ENCODE measurements at places on chromosomes 4 and X.
A peak's percentile ranks its signal among the peaks of the same experiment; 100 is the strongest.

GRCh38 chr4:97013711-97014110 lies 1129.6 kb downstream of the STPG2 start:
- no peak for DNase-seq

DNA sequence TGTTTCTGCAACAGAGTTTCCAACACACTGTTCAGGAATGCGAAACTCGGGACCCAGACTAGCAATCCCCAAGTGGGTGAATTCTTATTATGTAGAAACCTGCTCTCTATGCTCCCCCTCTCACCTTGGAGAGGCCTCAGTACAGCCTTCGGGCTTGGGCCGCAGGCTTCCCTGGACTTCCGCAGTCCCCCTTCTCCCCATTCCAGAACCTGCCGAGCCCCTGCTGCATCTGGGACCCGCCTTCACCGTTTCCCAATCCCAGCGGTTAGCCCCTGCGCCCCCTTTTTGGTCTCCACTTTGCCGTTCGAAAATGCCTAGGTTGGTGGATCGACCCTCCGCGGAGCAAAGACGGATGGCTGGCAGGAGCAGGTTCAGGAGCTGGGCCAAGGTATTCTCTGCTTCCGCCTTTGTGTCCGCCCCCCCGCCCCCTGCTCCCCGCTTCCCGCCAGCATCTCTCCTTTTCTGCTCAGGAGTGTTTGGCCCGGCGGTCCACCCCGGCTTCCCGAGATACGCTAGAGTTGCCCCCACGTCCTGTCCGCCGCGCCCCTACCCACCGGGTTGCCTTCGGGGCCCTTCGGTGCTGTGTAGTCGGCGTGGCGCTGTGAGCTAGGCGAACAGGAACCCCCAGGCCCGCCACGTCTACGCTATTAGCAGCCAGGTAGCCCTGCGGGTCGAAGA lies 11.5 kb downstream of the HAND2 start:
- DNase-seq, result no peak

- peak; percentile 57 for DNase-seq
Measured at GRCh38 chr4:55445921-55446577, 50.3 kb downstream of the TMEM165 start.

DNA sequence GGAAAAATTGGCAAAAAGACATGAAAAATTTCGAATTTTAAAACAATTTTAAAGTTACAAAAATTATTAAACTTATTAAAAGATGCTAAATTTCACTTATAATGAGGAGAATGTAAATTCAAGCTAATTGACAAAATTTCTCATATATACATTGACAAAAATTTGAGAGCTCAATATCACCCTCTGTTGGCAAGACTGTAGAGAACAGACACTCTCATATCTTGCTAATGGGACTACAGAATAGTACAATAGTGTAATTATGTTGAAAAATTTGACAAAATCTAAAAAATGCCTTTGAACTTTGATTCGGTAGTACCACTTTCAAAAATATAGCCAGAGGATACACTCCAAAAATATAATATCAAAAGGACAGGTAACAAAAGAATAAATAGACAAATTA lies 29.8 kb downstream of the DCAF8L2 start:
- peak; percentile 9 for DNase-seq

GRCh38 chrX:133437356-133437755 lies 22.1 kb upstream of the GPC4 start:
- no peak for DNase-seq

- DNase-seq, result no peak
Measured at GRCh38 chr4:85676050-85676425, 201.1 kb downstream of the ARHGAP24 start.

DNA sequence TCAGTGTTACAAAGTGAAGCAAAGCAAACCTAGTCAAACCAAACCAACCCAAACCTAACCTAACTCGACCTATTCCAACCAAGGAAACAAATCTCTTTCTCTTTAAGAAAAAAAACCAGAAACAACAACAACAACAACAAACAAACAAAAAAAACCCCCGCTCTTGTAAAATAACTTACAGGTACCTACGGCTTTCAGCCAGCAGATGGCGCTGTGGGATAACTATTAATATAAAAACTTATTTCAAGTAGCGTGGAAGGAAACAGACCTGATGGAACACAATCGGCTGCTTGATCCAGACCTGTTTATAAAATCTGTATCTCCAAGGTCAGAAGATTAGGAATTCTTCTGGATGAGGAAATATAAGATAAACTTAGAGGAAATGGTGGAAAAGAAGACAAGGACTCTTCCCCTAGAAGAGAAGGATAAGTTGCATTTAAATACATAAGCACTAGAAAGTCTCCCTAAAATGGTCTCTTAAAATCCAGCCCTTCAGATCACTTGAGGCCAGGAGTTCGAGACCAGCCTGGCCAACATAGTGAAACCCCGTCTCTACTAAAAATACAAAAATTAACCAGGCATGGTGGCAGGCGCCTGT lies 34.4 kb upstream of the CDKL5 start:
- peak; percentile 10 for DNase-seq

- peak; percentile 3 for DNase-seq
Measured at GRCh38 chrX:25523574-25524540, 508.1 kb upstream of the ARX start.

Data from mammary epithelial cell (primary cell).